ENCODE measurements at places on chromosomes 6 and 20.

DNA sequence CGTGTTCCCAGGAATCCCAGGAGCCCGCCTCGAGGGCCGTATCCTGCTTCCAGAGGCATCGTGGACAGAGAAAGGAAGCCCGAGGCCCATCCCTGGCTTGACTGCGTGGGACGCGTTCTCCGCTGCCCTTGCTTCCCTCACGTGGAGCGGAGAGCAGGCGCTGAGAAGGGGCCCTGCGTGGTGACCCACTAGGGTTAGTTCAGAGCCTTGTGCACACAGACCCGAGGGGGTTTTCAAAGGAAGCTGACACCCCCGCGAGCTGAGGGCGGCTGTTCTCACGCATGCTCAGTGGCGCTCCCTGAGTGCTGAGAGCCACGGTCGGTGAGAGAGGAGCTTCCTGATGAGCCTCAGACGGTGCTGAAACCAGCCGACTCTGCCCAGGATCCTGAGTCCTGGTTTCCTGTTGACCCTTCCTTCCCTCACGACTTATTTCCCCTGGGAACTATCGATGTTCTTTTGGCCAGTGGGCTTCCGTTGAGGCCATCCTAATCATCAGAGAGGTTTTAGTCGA lies 28.9 kb upstream of the CCR6 start:
- DNase-seq: no peak

GRCh38 chr6:9862603-9863167 lies 552.2 kb downstream of the TFAP2A start:
- DNase-seq: no peak

DNA sequence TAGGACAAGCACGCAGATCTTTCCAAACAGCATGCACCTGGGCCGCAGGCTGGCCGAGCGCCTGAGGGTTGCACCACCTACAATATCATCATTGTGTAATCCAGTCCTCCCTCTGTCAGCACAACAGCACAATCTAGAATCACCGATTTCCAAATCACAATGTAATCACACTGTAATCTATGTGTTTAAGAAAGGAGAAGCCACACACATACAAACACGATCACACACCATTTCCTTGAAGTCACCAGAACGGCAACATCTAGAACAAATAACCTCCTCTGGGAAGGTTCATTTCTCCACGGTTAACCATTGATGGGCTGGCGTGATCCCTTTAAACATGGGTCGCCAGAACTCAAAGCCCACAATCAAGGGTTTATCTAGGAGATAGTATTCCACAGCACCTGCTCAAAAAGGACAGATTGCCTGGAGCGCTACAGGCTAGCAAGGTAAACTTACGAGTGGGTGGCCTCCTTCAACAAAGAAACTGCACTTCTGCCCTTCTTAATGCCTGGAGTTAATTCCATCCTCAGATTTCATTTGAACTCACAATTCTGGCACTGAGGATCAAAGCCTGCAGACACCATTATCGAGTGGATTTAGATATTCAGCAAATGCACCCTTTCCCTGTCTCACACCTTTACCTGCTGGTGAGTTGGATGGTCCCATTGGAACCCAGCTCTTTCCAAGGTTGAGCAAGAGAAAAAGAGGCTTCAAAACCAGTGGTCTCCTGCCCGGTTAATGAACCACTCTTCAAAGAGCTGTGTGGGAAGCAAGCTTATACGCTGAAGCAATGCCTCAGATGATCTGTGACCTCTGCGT lies 83.8 kb upstream of the FOXQ1 start:
- DNase-seq: no peak

DNA sequence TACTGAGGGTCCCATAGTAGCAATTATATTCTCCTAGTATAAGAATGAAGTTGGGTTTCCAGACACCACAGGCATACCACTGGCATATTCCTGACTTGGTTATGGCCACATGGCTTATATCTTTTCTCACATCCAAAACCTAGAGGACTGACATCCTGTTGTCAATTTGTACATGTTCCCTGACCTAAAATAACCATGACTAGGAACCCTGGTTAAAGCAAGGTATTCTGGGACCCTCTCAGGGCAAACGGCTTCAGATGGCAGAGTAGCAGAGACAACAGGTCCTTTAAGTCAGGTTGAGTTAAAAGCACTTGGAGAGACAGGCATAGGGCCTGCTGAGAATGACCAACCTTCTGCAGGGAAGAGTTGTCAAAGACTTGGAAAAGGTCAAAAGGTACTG lies 12.6 kb downstream of the MAP3K5 start:
- no peak for DNase-seq

DNA sequence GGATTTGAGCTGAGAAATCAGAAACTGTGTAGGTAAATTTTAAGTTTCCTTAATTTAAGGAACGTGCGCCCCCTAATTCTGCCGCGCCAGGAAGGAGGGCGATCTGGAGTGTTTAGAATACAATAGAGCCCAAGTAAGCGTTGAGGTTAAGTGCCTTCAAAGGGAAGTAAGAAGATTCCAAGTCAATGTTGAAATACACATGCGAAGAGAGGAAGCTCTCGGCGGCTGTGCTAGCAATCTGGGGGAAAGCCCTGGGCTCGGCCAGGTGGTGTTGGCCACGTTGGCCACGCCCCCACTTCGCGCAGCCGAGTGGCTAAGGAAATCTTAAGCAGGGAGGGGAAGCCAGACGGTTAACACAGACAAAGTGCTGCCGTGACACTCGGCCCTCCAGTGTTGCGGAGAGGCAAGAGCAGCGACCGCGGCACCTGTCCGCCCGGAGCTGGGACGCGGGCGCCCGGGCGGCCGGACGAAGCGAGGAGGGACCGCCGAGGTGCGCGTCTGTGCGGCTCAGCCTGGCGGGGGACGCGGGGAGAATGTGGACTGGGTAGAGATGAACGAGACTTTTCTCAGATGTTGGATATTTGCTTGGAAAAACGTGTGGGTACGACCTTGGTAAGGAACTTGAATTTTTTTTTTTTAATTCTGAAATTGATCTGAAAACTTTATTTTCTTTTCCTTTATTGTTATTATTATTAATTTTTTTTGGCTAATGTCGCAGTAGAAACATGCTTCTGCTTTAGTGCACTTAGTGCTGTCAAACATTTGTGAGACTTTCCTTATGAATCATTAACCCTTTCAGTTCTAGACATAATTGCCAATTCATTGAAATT lies at the start of gene PRDM1:
Gene PRDM1, plus strand, starts transcription at position 353 of the 830 bp plus-strand sequence. Its CDS starts 218 bp downstream, at position 571.
- peak; percentile 40 for DNase-seq

GRCh38 chr6:29815118-29815750 lies 12.4 kb upstream of the HLA-G start:
- DNase-seq: no peak

DNA sequence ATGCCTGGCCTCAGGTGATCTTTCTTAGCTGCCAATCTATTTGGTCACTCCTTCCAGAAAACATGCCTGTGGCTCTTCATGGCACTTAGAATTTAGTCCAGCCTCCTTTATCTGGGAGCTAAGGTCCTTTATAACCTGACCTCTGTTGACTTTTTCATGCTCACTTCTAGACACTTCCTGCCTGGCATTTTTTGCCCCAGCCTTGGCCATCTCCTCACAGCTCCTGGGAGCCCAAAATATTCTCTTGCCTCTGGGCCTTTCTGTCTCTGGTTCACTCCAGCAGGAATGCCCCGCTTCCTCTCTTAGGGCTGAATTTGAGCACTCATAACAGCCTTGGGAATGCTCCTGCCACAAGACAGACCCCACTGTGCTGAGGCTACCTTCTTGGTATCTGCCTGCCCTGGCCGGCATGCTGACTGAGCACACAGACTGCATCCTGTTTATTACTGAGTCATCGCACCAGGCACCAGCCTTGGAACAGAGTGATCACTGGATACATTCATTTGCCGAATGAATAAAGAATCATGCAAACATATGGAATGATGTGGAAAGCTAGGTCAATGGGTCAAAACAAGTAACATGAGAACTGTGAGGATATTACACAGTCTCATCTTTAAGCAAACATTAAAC lies 5.8 kb upstream of the EEF1E1 start:
- DNase-seq: no peak

- DNase-seq: no peak
These were observed 118.5 kb downstream of the SYCP2 start for GRCh38 chr20:59814840-59815340.

GRCh38 chr6:133392015-133392414 lies 150.9 kb downstream of the EYA4 start:
- DNase-seq: no peak

DNA sequence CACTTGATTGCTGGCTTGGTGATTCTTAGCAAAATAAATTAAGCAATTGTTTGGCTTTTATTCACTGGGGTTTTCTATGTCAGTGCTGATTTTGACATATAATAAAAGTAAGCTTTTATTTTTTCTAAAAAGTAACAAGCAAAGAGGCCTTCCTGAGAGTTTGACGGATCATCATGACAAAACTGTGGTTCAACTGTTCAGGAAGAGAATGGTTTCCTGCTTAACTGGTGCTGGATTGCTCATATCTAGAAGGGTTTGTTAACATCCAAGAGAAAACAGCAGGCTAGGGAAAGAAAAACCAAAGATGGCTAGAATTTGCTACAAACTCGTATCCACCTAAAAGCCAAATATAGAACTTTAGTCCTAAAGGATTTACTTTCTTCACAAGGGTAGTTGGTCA lies 21.2 kb downstream of the SERPINB1 start:
- no peak for DNase-seq

DNA sequence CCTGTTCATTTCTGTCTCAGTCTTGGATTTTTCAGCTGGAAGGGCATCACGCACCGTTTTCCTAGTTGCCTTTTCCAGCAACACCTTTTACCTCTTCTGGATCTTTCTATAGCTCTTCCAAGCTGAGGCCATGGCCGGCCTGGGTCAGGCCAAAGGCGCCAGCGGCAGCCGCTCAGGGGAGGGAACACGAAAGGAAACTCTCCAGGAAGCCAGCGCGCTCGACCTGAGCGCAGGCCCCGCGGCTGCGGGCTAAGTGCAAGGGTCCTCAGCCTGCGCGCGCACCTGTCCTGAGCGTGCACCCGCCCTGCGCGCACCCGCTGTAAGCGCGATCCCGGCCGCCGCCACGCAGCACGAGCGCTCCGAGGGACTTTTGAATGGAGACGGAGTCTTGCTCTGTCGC lies 43.8 kb upstream of the TMEM181 start:
- DNase-seq: no peak

All from SK-N-DZ (cell line).